ENCODE measurements at places on chromosomes 13 and 19.

DNA sequence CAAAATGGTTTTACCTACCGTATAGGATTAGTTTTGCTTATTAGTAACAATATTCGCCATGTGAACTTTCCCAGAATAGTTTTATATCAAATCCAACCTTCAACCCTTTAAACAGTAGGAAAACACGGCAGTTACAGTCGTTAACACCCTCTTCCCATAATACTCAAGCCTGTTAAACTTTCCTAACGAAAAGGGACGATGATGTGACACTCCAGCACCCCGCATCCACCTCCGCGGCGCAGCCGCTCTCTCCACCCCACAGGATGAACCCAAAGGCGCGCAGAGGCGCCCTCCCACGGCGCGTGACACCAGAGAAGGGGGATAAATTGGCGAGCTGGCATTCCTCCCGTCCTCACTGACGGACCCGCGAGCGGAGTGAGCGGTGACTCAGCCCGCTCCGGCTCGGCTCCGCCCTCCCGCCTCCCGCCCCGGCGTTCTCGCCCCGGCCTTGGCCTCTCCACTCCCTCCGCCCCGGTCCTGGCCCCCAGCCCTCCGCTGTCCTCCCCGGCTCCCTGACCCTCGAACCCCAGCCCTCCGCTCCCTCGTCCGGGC lies 665 bp downstream of the TUBGCP3 start:
- peak; percentile 28 for DNase-seq

DNA sequence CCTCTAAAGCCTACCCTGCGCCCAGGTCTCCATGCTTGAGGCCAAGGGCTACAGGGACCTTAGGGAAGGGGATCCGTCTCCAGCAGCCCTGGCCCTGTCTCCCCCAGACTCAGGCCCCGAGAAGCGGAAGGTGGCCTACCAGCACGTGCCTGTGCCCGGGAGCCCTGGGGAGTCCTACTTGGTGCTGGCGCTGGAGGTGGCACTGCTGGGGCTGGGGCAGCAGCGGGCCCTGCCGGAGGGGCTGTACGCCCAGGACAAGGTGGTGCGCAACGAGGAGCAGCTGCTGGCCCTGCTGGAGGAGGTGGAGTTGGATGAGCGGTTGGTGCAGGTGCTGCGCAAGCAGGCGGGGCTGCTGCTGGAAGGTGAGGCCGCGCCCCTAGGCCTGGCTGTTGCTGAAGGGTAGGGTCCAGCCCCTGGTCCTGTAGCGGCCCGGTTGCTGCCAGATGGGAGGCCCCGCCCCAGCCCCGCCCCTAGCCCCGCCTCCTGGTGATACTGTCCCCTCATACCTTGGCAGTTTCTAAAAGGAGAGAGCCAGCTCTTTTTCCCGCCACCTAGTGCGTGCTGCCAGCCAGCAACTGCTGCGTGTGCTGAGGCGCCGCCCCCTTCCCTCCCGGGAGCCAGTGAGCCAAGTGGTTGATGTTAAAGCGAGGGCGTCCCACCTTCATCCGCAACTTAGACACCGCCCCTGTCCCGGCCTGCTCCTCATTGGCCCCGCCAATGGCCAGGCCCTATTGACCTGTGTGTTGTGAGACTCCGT lies 22.6 kb downstream of the ZSWIM4 start:
- DNase-seq = no peak

GRCh38 chr13:73059460-73060250 lies 850 bp downstream of the KLF5 start:
- DNase-seq = peak; percentile 38

- DNase-seq = no peak
Observed at GRCh38 chr13:84362777-84363176, 480.5 kb upstream of the SLITRK1 start.

DNA sequence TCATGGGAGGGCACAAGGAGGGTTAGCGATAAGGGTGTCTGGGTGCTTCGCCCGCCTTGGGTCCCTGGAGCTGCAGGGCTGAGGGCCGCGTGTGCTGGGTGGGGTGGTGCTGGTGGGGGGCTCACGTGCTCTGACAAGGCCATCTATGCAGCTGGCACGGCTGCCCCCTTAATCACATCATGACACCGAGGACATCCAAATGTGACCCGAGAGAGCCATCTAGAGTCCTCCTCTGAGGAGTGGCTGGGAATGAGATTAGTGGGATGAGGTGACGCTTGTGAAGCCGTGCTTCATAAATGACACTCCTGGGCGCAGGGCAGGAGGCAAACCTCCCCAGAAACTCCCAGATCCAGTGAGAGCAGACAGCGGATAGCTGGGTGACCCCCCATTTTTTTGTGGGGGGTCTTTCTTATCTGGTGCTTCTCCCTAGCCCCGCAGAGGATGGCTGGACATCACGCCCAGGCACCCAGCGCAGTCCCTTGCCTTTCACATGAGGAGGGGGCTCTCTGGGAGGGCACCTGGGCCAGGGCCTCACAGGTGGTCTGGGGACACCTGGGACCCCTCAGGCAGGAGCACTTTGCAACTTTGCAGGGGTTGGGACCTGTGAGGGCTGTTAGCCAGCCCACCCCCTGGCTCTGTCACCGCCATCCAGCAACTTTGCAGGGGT lies 6.6 kb downstream of the FZR1 start:
- no peak for DNase-seq

- no peak for DNase-seq
Observed at GRCh38 chr19:19816679-19817078, 4.9 kb downstream of the ZNF506 start.

DNA sequence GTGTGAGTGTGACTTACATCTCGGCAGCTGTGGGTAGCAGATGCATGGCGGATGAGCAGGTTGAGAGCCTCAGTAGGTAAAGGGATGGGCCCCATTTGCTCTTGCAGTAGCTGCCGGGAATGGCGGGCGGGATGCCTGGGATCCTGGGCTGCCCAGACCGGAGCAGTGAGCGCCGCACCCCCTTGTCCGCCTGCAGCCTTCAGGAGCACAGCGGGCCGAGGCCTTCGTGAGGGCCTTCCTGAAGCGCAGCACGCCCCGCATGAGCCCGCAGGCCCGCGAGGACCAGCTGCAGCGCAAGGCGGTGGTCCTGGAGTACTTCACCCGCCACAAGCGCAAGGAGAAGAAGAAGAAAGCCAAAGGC lies 4.1 kb downstream of the POP4 start:
- DNase-seq = no peak

DNA sequence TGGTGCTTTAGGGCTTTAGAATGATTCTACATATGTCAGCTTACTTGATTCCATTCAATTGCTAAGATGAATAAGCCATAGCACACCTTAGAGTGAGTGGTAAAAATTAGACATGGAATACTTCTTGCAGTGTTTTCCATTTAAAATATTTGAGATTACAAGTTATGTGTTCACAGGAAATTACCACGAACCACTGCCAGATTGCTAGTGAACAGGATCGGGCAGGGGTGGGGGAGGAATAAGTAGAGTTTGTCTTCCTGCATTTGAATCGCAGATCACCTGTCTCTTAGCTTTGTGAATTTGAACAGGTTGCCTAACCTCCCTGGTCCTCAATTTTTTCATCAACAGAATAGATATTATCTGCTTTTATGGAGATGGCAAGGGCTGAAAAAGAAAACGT lies 124.6 kb downstream of the GGACT start:
- no peak for DNase-seq

DNA sequence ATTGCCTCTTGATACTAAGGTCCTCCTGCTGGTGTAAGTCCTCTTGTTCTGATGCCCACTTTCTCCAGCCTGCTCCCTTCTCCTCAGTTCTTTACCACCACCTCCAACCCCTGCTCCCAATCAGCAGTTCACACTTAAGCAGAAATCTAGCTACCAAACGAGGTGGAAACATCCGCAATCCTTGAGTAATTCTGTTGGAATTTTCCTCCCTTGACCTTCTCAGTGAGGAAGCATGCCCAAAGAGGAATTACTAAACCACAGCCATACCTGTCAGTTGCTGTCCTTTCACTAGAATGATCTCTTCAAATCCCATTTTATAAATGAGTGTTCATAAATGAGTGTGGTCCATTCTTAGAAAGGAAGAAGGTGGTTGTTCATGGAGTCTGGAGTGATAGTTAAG lies 289.9 kb downstream of the DACH1 start:
- no peak for DNase-seq

- no peak for DNase-seq
Observed at GRCh38 chr19:52542984-52543664, 15.7 kb downstream of the ZNF808 start.

GRCh38 chr13:28492569-28493367 lies 2.2 kb downstream of the FLT1 start:
- no peak for DNase-seq

- DNase-seq = no peak
Observed at GRCh38 chr19:42080764-42081375, 4.9 kb downstream of the ZNF574 start.

GRCh38 chr19:39446365-39447084 lies 1.1 kb downstream of the SUPT5H start:
- no peak for DNase-seq

DNA sequence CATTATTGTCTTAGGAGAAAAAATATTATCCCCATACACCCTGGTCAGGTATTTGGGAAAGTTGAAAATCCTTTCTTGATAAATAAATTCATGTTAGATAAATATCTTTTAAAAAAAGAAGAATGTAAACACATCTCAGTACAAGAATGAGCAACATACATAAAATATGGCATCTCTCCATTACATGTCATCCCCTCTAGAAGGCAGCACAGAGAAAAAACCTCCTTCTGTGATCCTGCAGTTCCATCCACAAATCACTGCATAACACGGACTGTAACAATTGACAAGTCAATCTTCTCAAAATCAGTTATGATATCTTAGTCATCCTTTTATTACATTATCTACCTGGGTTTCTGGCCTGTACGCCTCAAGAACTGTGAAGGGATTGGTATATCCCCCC lies 683.9 kb upstream of the KLHL1 start:
- no peak for DNase-seq

- DNase-seq = no peak
Observed at GRCh38 chr19:33849551-33850147, 53.0 kb downstream of the KCTD15 start.

DNA sequence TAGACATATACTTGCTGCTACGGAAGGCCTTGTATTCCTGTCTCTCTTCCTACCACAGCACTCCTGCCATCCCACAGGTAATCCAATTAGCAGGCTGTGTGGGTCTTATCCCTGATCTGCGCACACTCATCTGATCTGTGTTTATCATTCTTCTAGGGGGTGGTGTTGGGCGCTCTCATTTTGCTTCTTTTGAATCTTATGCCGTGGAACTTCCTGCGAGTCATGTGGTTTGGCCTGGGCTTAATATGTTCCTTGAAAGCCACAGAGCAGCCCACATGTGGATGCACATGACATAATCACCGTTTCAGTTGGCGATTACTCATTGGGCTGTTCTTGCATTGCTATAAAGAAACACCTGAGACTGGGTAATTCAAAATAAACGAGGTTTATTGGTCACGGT lies 7.5 kb downstream of the RASA3 start:
- DNase-seq = peak; percentile 40

DNA sequence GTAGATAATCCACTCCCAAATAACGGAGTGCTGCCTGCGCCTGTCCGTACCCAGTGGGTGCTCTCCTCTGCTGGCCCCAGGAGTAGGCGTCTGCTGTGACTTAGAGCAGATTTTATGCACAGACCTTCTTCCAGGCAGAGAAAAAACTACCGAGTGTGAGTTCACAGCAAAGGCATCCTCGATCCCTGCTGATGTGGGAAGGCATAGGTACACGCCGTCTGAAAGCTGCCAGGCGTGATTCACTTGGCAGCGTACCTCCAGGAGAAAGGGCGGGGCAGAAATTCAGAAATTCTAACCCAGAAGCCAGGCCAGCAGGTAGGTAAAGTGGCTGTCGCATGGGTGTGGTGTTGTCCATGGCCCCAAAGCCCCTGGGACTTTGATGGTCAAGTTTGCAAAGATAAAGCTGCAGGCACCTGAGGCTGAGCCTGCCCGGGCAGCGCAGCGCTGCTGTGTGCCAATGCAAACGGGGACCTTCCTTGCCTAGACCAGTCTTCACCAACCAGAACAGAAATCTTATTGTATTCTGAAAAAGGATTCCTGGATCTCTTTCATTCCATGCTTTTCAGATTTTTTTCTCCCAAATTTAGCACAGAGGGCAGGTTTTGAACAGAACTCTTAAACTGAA lies 36.3 kb downstream of the COL4A2 start:
- no peak for DNase-seq

- DNase-seq = no peak
Observed at GRCh38 chr13:94707400-94708021, 4.8 kb downstream of the SOX21 start.

DNA sequence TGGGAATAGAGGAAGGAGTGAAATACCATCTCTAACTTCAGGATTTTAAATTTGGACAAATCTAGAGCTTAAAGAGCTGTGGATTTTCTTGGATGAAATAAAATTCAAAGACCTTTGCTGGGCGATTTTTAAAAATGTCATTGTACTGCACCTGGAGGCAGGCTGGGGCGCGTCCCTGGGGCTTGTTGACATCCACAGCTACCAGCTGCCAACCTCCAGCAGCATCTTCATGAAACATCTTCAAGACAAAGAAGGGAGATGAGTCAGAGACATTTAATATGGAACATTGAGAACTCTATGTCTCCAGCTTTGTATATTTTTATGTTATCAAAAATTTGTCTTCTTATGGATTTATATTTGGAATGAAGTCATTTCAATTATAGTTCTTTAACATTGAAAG lies 132.5 kb downstream of the NALCN start:
- DNase-seq = no peak

- DNase-seq = no peak
Observed at GRCh38 chr19:35251456-35251855, 2.7 kb downstream of the LSR start.

- no peak for DNase-seq
Observed at GRCh38 chr13:26605845-26606244, 48.4 kb downstream of the WASF3 start.

GRCh38 chr13:109897988-109898624 lies 111.7 kb upstream of the IRS2 start:
- no peak for DNase-seq

DNA sequence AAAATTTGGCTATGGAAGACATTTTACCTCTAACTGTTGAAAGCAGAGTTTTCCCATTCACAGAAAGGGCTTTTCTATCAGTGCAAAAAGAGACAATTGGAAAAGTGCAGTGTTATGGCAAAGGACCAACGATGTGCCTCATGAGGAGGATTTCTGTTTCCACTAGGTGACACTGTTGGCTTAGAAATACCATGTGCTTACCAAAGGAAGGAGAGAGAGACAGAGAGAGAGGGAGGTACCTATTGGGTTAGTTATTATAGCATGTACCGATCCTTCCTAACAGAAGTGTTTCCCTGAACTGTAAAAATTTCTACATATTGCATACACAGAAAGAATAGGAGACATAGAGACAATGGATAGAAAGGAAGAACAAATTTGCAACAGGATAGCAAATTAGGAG lies 23.9 kb upstream of the PSG4 start:
- DNase-seq = no peak

GRCh38 chr13:28753208-28753892 lies 34.6 kb upstream of the SLC46A3 start:
- DNase-seq = no peak

GRCh38 chr19:40365613-40366401 lies 17.3 kb downstream of the PLD3 start:
- DNase-seq = peak; percentile 19

DNA sequence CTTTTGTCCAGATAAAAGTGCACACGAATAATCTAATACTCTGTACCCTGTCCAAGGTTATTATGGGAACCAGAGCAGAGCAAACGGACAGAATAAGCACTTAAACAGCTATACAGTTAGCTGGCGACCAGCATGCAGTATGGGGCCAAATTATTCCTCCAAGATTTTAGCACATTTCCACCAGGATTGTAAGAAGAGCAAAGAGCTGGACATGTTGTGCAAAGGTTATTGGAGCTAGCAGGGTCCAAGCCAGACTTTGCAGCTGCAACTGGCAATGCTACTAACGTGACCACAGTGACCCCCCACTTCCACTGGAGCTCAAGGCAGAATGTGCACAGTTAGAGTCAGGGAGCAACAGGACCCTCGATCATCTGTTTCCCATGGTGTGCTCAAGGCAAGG lies 89.9 kb downstream of the COL4A1 start:
- DNase-seq = no peak
